Fibroblast of skin of right biceps (primary cell): ENCODE measurements at places on chromosomes 13 and 19.

DNA sequence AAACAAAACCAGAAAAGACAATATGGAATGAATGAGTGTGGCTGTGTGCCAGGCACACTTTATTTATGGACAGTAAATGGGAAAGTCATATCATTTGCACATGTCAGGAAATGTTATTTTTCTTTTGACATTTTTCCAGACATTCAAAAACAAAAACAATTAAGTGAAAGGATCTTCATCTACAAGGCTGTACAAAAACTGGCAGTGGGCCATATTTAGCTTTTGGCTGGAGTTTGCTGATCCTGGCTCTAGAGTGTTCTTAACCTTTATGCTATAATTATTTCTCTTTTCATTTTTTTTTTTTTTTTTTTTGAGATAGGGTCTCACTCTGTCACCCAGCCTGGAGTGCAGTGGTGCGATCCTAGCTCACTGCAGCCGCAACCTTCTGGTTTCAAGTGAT lies 6.5 kb upstream of the TNFSF9 start:
- no peak for DNase-seq

DNA sequence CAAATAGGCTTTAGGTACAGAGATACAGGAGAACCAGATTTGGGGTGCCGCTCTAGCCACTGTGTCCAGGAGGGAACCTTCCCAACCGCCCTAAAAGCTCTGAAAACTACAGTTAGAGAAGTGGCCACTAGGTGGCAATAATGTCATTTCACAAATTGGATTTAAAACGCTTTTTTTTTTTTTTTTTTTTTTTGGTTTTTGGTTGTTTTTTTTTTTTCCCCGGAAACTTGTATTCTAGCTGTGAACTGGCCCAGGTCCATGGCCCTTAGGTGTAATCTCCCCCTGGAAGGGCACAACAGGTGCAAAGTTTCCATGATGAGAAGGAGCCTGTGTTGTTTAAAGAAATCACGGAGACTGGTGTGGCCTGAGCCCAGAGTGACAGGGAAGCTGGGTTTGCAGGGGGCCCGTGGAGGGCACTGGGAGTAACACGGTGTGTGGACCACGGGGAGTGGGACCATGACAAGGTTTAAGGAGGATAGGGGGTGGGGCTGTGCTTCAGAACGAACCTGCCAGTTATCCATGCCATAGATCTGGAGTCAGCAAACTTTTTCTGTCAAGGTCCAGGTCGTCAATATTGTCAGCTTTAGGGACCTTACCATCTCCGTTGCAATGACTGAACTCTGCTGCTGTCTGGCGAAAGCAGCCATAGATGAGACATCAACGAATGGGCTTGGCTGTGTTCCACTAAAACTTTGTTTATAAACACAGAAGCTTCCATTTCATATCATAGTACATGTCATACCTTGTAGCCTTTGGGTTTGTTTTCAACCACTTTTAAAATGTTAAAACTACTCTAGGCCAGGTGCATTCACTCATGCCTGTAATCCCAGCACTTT lies 10.1 kb downstream of the OR1I1 start:
- DNase-seq, result peak; percentile 68

- peak; percentile 25 for DNase-seq
These were observed 1.2 kb upstream of the PLEKHG2 start for GRCh38 chr19:39411081-39411831.

GRCh38 chr19:39405958-39406655 lies 540 bp upstream of the ZFP36 start:
- DNase-seq, result no peak

- no peak for DNase-seq
These were observed 20.6 kb downstream of the MIR17HG start for GRCh38 chr13:91368101-91368500.

DNA sequence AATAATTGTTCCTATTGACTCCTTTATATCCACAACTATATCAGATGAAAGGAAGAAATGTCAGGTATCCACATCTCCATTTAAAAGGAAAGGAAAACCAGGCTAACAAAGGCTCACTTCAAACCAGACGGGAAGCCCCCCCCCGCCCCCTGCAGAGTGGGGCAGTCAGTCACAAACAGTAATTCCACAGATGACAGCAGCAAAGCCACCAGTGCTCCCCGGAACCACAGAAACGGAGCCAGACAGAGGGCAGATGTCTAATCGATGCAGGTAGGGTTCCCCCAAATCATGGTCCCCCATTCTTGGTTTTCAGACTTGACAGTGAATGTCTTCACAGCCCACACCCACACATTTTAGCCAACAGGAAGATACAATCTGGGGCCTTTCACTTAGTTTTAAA lies 100.8 kb downstream of the STK24 start:
- DNase-seq, result no peak

DNA sequence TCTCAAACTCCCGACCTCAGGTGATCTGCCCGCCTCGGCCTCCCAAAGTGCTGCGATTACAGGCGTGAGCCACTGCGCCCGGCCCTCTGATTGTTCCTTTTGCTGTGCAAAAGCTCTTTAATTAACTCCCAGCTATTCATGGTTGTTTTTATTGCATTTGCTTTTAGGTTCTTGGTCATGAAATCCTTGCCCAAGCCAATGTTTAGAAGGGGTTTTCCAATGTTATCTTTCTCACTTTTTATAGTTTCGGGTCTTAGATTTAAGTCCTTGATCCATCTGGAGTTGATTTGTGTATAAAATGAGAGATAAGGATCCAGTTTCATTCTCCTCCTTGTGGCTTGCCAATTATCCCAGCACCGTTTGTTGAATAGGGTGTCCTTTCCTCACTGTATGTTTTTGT lies 19.2 kb upstream of the GRTP1 start:
- no peak for DNase-seq

GRCh38 chr13:93045836-93046235 lies 180.8 kb upstream of the GPC6 start:
- DNase-seq, result peak; percentile 13

DNA sequence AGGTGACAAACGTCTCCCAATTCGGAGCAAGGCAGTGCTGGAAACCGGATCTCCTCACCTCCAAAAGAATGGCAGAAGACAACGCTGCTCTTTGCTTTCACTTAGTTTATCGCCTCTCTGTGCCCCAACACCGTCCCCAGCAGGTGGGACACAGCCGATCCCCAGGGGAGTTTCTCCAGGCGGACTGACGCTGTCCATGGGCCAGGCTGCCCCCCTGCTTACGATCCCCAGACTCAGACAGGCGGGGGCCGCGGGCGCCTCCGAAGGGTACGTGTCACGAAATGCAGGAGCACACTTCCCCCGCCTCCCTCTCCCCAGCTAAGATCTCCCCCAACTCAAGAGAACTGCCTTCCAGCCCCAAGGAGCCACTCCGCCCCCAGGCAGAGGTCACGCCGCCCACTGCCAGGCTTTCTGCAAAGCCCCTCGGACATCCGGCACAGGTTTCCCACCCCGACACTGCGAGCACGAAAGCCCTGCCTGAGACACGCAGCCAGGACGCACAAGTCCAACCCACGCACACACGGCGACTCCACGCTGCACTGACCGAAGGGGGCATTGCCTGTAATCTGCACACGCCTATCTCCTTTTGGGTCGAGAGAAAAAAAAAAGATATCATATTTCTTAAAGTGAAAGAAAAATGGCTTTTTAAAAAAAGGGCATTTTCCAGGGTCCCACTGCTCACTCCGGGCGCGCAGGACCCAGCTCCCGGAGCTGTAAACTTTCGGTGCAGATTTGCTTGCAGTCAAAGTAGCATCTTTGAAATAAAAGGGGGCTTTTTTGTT lies 2.0 kb downstream of the SPRY2 start:
- peak; percentile 74 for DNase-seq

DNA sequence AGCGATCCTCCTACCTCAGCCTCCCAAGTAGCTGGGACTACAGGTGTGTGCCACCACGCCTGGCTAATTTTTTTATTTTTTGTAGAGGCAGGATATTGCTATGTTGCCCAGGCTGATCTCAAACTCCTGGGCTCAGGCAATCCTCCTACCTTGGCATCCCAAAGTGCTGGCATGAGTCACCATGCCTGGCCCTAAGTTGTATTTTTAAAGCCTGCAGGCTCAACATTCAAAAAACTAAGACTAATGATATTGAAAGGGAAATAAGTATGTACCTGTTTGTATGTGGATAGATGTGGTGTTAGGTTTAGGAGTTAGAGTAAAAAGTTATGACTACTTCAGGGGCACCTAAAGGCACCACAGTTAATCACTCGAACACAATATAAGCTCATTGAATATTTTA lies 5.4 kb upstream of the IPO5 start:
- DNase-seq, result no peak

DNA sequence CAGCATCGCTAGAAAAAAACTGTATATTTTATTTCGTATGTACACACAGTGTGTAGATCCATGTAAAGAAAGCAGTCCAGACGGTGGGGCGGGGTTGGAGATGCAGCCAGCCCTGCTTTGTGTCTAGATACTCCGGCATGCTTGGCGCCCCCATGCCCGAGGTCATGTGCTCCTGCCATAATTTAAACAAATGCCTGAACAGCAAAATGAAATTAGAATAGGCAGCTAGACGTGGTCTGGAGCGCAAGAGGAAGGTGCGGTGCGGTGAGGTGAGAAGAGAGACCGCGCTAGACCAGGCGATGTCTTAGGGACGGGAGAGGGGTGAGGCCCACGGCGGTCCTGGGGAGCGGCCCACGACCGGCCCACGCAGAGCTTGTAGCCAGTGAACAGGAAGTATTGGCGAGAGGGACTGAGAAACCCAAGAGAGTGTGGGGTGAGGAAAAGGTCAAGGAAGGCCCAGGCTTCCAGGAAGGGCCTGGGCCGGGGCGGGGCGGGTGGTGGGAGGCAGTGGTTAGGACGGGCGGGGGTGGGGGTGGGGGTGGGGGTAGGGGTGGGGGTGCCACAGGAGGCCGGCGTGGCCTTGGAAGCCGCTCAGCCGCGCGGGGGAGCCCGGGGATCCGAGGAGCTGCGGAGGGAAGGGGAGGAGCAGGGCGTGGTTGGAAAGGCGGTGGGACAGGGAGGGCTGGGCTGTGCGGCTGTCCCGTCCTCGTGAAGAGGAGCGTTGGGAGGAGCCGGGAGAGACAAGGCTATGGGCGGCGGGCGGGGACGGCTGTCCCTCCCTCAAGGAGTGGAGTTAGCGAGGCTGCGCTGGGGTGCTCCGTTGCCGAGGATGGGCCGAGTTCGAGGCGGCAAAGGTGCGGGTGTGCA lies 254.7 kb upstream of the SGCG start:
- peak; percentile 62 for DNase-seq

GRCh38 chr19:50327461-50328223 lies 1.5 kb downstream of the KCNC3 start:
- no peak for DNase-seq

GRCh38 chr13:85616275-85616674 lies 182.9 kb downstream of the SLITRK6 start:
- peak; percentile 29 for DNase-seq

- DNase-seq, result no peak
These were observed 401 bp downstream of the C19orf85 start for GRCh38 chr19:55464039-55464661.

DNA sequence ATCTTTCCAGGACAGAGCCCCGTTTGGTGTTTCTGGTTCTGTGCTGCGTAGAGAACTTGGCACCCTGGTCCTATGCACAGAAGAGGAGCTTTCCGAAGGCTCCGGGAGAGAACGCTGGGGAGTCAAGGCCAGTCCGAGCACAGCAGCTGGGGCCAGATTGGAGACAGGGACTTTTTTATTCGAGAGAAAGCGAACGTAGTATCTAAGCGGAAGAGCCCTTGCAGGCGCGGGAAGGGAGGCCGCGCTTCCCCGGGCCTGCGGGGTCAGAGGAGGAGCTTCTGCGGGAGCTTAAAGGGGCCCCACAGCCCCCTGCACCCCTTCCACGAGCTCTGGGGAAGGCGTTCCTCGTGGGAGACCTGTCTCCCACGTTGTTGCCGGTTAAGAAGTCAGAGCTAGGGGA lies 48.6 kb upstream of the ARHGEF7 start:
- DNase-seq, result no peak

GRCh38 chr13:52459668-52460067 lies 4.4 kb downstream of the CKAP2 start:
- DNase-seq, result peak; percentile 69

DNA sequence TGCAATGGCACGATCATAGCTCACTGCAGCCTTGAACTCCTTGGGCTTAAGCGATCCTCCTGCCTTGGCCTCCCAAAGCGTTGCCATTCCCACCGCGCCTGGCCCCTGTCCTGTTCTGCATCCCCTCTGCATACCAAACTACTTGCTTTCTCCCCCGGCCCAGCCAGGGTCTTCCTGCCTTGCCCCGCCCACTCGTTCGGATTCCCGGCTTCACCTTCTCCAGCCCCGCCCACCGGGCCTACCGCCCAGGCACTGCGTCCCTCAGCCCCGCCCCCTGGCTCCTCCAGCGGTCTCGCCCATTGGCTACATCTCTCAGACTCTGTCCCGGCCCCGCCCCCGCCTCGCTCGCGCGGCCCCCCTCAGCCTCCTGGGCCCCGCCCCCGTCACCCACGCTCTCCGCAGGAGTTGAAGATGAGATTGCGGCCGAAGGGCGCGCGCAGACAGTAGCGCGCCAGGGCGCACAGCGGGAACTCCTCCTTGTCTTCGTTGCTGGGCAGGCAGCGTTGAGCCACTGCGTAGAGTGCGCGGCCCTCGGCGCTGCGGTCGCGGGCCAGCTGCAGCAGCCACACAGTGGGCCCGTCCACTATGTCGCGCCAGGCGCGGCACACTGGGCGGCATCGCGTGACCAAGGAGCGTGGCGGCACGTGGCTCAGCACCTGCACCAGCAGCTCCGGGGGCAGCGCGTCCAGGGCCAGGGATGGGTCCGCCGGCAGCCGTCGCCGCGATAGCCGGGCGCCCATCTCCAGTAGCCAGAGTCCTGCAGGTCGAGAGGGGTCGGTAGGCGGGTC lies 19.0 kb downstream of the MRPS12 start:
- peak; percentile 85 for DNase-seq

- DNase-seq, result peak; percentile 36
These were observed 7.3 kb downstream of the NKPD1 start for GRCh38 chr19:45153339-45154063.

- DNase-seq, result no peak
These were observed 7.8 kb downstream of the FIZ1 start for GRCh38 chr19:55591555-55591954.

- DNase-seq, result no peak
These were observed 66.5 kb upstream of the ATP12A start for GRCh38 chr13:24613755-24614154.

- no peak for DNase-seq
These were observed 466.5 kb downstream of the UQCRFS1 start for GRCh38 chr19:28746478-28746877.

DNA sequence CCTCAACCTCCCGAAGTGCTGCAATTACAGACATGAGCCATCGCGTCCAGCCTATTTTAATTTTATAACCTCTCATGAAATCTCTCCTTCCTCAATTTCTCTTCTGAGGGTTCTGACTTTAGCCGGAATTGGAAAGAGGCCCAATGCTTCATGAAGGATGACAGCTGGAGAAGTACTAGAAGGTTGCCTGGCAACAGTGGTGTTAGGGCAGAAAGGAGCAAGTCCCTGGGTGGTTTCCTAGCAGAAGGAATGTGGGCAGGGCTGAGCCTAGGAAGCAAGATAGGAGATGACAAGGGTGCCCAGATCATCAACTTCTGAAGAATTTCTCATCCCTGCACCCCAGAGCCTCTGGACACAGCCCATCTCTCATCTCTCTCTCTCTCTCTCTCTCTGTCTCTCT lies 25.8 kb downstream of the CACNG6 start:
- DNase-seq, result peak; percentile 25

DNA sequence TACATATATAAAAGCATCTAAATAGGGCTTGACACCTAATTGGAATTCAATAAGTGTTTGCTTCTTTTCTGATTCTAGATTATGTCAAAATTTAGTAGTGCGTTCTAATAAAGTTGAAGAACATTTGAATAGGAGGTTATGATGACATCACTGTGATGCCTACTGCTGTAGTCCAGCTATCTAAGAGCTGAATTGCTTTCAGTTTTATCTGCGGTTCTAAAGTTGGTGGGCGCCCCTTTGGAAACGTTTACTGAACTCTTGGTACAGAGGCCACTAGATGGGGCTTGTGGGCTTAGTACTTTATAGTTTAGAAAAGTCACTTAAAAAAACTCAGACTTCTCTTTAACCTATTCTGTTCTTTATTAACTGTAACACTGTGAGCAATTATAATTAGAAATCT lies 776.9 kb downstream of the GPC5 start:
- DNase-seq, result peak; percentile 68
